BJ (cell line): ENCODE measurements at places on chromosomes 7 and 10. TPM values are rescaled to one million over a fixed set of nuclear protein-coding genes. Genes with fewer than 3 reads are reported as not detected.

DNA sequence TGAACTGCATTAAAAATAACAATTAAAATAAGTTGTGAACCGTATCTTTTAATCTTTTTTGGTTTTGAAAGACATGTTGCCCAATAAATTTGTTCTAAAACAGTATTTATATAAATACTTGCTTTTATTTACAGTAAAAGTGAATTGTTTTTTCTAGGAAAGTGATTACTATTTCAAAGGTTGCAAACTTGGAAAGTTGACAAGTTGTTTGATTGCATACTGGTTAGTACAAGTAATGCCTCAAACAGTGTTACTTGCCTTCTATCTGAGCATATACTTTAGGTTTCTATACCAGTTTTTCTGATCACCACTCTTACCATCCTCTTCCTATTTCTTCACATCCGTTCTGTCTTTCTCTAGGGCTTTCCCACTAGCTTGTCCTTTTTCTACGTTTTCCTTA lies 212.6 kb downstream of the FOXP2 start:
- DNase-seq, result no peak

GRCh38 chr7:87148332-87148955 lies 3.8 kb upstream of the DMTF1 start:
- no peak for DNase-seq

GRCh38 chr10:119829429-119829828 lies 43.2 kb downstream of the MCMBP start:
- no peak for DNase-seq

ACSM6 gene
- not detected in 2 replicates for polyA plus RNA-seq

DNA sequence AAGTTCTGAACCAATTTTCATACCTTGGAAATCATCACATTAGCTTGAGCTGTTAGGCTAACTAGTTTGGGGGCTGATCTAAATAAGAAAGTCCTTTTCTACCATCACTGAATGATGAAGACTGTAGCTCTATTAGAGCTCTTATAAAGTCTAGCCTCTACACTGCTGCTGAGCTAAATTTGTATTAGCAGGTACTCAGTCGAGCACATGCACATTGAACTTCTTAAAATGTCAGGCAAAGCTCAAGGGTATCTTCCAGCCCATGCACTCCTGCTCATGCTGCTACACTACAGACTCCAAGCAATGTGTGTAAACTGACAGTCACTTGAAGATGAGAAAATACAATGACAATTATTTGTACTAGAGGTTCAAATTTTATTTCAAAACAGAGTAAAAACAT lies 158.8 kb upstream of the TMEM229A start:
- DNase-seq, result no peak

DNA sequence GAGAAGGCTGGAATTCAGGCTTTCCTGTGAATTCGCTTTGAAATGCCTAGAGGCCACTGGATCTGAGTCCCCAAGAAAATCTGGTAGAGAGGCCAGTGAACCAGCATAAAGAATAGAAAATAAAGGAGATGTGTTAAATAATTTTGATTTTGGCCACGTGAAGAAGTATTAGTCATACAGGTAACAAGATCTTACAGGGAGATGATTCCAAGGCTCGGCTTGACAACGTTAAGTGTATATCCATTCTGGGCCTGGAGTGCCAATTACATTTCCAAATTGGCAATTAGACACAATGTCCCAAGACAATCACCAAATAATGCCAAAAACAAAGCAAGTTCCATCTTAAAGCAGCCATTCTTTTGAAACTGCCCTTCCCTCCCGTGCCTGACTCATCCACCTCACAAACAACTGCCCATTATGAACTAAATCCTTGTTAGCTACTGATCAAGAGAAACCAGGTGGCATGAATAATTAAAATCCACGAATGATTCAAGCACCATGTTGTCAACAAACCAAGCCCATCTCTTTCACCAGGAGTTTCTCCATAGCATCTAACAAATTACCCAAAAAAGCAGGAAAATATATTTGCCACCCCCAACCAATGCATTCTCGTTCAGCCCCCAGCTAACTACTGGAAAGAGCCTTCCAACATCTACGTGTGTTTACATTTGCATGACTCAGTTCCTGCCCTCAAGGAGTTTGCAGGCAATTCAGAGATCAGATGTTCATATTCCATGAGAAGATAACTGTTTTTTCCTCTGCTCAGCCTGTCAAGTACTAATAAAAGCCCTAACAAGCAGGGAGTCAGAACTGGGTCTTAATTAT lies 8.5 kb downstream of the KCNMA1 start:
- no peak for DNase-seq

ANKRD7 gene
- not detected in 2 replicates for polyA plus RNA-seq

DNA sequence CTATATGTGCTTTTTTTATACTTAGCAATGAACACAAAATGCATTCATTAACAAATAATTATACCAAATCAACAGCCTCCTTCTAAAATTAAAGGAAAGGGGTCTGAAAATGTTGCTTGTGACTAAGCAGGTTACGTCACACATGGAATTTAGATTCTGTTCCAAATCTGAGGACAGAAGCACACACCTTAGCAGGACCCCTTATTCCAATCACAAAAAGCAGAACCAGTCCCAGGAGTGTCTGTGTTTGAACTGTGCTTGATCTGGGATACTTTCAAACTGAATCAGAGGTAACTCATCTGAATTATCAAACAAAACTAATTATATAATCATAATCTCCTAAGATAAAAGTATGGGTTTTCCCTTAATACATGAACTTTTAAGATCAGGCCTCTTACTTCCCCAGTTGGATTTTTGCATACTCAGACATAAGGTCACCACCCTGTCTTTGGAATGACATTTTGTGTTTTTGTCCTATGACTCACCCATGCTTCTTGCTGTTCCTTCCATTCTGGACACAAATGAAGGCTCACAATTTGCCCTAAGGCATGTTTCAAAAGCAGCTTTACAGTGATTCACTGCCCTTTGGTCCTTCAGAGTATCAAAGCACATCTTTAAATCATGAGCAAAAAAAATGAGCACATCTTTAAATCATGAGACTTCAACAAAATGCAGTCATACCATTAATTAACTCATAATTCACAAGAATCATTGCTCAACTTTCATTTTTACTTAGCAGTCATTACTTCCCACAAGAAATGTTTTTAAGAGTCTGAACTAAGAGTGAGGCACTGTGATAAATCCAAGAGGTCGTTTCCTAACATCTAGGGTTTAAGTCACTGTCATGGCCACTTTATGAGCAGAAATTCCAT lies 35.5 kb downstream of the SEMA3C start:
- DNase-seq, result peak; percentile 100

CRPPA gene
- 0.39 and 0.78 TPM in 2 replicates for polyA plus RNA-seq

- peak; percentile 11 for DNase-seq
Measured at GRCh38 chr7:127995156-127995880, 35.9 kb downstream of the LRRC4 start.

GRCh38 chr10:99685597-99685967 lies 26.3 kb downstream of the ENTPD7 start:
- no peak for DNase-seq

GRCh38 chr10:21989453-21990154 lies 13.9 kb downstream of the DNAJC1 start:
- peak; percentile 28 for DNase-seq

GRCh38 chr10:29353305-29353704 lies 64.4 kb downstream of the LYZL1 start:
- no peak for DNase-seq

LIPN gene
- not detected in 2 replicates for polyA plus RNA-seq

- DNase-seq, result no peak
Measured at GRCh38 chr10:76993213-76993612, 644.4 kb downstream of the KCNMA1 start.

SLC25A13 gene
- polyA plus RNA-seq, result 6.2 and 10.2 TPM in 2 replicates

GRCh38 chr10:128096486-128097199 lies 29.6 kb downstream of the MKI67 start:
- DNase-seq, result peak; percentile 92

DNA sequence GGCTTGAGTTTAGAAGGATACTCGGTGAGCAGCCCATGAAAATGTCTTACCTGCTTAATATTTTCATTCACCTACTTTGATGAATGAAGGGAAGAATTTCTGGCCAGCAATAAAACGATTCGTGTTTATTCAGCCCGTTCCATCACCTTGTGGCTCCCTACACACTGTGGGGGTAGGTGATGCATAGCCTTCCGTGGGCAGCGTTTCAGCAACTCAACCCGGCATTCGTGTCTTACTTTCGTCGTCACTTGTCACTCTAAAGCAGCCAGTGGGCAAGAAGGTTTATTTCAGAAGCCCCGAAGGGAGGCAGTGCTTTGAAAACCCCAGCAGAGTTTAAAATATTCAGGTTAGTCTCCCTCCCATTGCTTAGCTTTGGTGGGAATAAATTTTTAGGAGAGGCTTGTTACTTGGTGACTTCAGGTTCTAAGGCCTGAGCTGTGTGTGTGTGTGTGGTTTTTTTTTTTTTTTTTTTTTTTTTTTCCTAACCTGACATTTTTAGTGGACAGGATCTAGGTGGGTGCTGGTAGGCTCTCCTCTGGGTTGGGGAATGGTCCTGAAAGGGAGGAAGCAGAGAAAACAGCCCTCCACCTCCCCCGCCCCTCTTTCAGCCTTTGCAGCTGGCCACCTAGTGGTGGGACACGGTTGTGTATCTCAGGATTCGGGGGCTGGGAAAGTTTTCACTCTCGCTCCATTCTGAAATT lies 1.8 kb downstream of the GRK5 start:
- no peak for DNase-seq

DNA sequence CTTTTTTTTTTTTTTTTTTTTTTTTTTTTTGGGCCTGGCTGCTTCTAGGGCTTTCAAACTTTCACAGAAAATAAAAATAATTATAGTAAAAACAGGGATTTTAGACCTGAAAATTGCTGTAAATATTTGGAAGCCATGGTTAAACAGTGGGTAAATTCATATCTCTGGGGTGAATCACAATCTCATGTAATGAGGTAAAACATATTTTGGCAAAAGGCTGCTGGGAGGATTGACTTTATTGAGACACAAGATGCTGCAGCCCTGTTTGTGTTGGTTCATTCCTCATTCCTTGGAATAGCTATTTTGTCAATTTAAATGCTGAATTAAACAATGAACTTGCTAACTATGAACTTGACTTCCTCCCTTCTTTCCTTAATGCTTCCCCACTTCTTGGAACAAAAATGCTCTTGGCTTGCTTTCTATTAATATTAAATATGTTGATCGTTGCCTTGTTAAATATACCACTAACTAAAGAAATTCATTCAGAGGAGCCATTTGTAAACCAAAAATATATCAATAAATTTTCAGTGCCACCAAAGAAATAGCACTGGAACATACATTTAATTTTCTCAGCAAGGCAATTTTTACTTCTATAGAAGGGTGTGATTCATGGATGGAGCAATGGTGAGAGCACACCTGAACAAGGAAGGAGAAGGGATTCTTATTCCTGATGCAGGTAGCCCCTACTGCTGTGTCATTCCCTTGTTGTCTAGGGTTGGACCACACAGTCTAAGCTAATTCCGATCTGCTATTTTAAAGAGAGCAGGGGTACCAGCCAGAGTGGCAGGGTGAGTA lies 24.6 kb downstream of the AGK start:
- DNase-seq, result no peak

GRCh38 chr10:8075282-8076260 lies 21.1 kb downstream of the GATA3 start:
- DNase-seq, result no peak

GRCh38 chr7:158830211-158830723 lies 958 bp upstream of the ESYT2 start:
- no peak for DNase-seq

RHOBTB1 gene
- 17.3 and 23.6 TPM in 2 replicates for polyA plus RNA-seq

GRCh38 chr10:56346845-56347415 lies 14.1 kb downstream of the ZWINT start:
- peak; percentile 9 for DNase-seq

DNA sequence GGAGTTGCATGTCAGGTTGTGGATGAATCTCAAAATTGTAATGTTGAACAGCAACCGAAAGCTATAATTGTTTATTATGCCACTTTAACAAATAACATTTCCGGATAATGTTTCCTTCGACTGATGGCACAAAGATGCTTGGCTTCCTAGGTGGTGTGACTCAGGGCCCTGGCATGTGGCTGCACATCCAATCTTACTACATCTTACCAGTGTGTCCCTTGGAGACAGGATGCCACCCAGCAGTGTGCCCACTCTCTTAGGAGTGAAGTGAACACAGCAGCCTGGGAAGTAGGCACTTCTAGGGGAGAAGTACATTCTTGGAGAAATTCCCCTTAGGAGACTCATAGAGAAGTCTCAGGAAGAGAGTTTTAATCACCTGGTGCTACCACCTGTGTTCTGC lies 33.0 kb upstream of the GPR26 start:
- no peak for DNase-seq

- DNase-seq, result no peak
Measured at GRCh38 chr10:57769298-57769697, 498.4 kb downstream of the IPMK start.

DNA sequence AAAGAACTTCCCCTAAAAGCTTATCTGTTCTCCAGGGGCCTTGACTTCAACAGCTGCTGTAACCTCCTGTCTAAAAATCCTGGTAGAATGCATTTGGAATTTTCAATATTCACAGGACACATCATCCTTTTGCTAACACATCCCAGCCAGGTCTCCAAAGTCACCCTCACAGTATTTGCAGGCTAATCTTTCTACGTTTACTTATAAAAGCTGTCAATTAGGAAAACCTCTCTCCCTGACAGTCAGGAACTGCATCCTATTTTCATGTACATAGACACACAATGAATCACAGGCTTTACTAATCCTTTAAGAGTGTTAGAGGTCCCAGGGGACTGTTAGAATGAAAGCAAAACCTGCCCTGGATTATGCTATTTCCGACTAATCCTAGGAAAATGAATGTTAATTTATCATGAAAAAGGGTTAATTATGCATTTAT lies 102.2 kb downstream of the GFRA1 start:
- DNase-seq, result no peak

DNA sequence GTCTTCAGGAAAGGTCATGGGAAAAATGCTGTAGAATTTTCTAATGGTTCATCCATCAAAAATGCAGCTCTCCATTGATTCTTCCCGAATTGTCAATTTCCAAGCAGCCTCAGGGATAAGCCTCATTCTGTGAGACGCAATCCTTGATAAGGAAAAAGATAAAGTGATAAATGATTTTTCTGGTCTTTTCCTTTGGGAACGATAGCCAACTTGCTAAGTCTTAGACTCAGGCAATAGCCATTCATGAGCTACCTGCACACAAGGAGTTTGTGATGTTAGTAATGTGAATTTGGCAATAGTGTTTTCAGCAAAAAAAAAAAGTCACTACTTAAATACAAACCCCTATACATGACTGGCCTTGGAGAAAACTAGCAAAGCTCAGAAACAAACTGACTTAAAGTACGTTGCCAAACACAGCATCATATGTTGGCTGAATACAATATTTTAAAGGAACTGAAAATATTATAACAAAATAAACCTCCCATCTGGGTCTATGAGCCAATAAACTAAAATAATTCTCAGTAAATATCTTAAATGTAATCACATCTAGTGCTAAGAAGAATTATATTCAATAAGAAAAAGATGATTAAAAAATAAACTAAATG lies 75.5 kb downstream of the KLF6 start:
- DNase-seq, result no peak

GRCh38 chr10:4512671-4513240 lies 313.3 kb upstream of the AKR1E2 start:
- DNase-seq, result no peak

- no peak for DNase-seq
Measured at GRCh38 chr7:139821349-139822105, 7.5 kb upstream of the TBXAS1 start.

C7orf57 gene
- 0.07 TPM in 2 replicates for polyA plus RNA-seq
